ENCODE measurements at places on chromosomes 7 and 10.

GRCh38 chr10:67173787-67174186 is 248.0 kb downstream of the LRRTM3 start:
- H3K27me3 ChIP-seq: no peaks in the 10 kb centered on the region
- H3K4me3 ChIP-seq: no peak overlapping the region
- no peak overlapping the region for H3K27ac ChIP-seq
- no peak for DNase-seq
- H3K4me1 ChIP-seq: no peaks in the 10 kb centered on the region

GRCh38 chr7:47361746-47362215 is 220.1 kb downstream of the TNS3 start:
- H3K36me3 ChIP-seq: peaks cover 1% of the 10 kb centered on the region
- H3K4me1 ChIP-seq: peaks cover 2% of the 10 kb centered on the region
- DNase-seq: peak; percentile 62
- H3K27me3 ChIP-seq: no peaks in the 10 kb centered on the region
- no peak overlapping the region for H3K4me3 ChIP-seq

GRCh38 chr7:157683747-157684156 is 346.9 kb downstream of the DNAJB6 start:
- no peak for DNase-seq
- peaks cover 13% of the 10 kb centered on the region for H3K4me1 ChIP-seq
- H3K4me3 ChIP-seq: no peak overlapping the region
- H3K36me3 ChIP-seq: no peaks in the 10 kb centered on the region
- no peak overlapping the region for H3K27ac ChIP-seq

GRCh38 chr10:18113881-18114280 is 26.3 kb upstream of the CACNB2 start:
- no peaks in the 10 kb centered on the region for H3K4me1 ChIP-seq
- H3K36me3 ChIP-seq: no peaks in the 10 kb centered on the region
- H3K27me3 ChIP-seq: no peaks in the 10 kb centered on the region
